T-helper 2 cell (primary cell): ENCODE measurements at places on chromosomes 3 and 15.

DNA sequence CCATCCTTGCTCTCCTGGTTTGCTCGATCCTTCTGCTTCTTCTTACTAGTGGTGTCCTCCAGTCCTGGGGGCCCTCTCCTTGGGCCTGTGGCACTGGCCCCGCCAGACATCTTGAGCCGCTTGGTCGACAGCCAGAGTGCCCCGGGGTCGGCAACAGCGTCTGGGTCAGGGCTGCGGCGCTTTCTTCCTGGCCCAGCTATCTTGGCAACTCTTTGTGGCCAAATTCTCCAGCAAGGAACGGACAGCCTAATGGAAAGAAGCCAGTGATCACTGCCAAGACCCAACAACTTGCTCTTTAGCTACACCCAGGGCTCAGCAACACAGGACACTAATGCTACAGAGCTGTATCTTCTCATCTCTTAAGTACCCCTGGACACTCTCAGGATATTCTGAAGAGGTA is 1.6 kb downstream of the USP19 start:
- DNase-seq = no peak

GRCh38 chr3:130582457-130583153 is 65.6 kb downstream of the COL6A6 start:
- DNase-seq = no peak

DNA sequence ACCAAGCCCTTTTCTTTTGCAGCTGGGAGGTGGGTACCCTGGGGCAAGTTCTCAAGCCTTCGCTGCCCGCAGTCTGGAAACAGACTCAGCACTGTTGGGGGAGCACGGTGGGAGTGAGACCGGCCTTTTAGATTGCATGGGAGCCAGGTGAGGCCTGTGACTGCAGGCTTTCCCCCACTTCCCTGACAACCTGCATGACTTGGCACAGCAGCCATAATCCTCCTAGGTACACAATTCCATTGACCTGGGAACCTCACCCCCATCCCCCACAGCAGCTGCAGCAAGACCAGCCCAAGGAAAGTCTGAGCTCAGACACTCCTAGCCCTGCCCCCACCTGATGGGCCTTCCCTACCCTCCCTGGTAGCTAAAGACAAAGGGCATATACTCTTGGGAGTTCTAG is 52.2 kb upstream of the CCDC80 start:
- DNase-seq = no peak

- DNase-seq = no peak
These were observed 151.4 kb downstream of the RPLP1 start for GRCh38 chr15:69604072-69604411.

- no peak for DNase-seq
These were observed 13.9 kb downstream of the FILIP1L start for GRCh38 chr3:100100425-100100824.

DNA sequence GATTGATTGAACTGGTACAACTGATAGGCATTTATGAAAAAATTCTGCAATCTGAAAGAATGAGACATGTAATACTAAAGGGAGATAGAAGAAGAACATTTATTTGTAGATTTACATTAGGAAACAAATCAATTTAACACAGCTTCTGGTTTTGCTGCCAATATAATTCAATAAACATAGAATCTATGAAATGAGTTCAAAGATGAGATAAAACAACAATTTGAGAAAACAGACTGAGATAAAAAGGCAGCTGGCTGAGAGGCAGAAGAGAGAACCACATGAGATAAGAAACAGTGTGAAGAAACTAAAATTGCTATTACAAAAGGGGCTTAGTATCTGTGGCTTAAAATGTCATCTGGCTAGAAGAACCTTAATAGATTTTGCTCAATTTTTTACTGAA is 176.6 kb downstream of the PYDC2 start:
- no peak for DNase-seq

- DNase-seq = no peak
These were observed 162.8 kb upstream of the RARB start for GRCh38 chr3:25265284-25265683.

GRCh38 chr3:17518189-17519059 is 224.0 kb downstream of the TBC1D5 start:
- DNase-seq = no peak

DNA sequence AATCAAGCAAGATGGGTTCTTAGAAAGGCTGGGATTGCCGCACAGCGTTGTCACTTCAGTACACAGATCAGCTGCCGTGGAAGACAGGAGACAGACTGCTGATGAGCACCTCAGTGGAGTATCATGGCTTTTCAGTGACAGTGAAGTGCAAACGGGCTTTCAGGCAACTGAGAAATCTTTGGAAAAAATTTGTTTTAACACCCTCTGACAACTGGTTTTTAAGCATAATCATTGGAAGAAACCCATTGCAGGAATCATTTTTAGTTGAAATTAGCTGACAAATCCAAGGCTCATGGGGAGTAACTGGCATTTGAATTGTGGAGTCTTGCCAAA is 418.8 kb downstream of the OTOL1 start:
- no peak for DNase-seq

DNA sequence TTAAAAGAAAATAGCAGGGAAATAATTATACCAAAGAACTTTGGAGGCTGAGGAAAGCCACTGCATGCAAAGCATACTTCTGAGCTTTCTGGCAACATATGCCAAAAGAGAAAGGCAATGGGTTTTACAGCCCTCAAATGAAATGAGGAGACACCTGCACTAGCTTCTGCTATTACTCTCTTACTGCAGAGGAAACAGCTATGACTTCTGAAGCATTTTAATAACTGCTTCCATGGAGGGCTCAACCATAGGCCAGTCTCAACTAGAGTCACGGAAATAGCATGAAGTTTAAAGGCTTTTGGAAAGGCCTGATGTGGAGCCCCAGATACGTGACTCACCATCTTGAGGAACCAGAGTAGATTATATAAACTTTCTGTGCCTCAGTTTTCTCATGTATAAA is 114.8 kb downstream of the OXNAD1 start:
- DNase-seq = no peak

GRCh38 chr3:133124511-133124910 is 86.3 kb downstream of the TMEM108 start:
- no peak for DNase-seq

GRCh38 chr3:183427876-183428446 is 458 bp downstream of the MCF2L2 start:
- peak; percentile 17 for DNase-seq

- DNase-seq = no peak
These were observed 99.8 kb downstream of the MYH15 start for GRCh38 chr3:108410531-108410984.

DNA sequence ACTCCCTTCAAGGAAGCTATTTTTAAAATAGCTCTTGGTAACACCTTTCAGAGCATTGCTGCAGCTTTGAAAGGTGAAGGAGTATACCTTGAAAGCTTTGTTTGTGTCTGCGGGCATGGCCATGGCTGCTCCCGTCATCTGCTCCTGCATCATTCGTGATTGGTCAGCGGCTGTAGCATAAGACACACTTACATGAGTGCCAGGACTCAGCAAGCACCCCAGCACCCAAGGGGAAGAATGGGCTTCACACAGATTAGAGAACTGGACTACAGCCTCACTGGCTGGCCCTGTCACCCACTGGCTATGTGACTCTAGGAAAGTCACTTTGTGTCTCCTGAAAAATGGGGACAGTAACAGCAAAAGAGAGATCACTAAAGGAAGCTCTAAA is 17.0 kb downstream of the EMC3 start:
- DNase-seq = no peak

DNA sequence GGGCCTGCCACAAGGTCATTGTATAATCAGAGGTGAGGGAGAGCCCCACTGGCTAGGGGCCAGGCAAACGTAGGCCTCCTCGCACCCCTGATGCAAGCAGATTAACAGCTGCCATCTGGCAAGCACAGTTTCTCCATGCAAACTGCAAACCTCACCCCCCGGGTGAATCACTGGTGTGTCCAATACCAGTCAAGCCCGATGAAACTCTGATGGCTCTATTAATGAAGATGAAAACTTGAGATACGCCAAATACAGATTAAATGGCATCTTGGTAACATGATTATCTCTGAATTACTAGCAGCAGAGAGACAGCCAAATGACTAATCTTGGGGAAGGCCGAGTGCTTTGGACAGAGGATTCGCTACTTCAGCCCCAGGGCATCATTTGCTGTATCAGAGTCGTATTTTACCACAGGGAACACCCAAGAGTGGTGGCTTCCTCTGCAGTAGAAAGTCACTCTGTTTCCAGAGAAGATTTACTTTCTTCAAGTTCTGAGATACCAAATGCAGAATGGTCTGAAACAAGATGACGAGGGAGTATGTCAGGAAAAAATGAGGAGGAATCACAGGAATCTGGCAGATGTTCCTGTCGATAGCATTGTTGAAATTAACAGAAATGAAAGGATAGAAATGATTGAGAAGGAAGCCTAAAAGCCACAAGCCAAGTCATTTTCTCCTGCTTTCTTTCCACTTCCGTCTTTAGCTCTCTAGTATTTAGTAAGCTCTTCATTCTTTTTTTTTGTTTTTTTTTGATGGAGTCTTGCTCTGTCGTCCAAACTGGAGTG is 96.2 kb upstream of the NR2F2 start:
- no peak for DNase-seq

- no peak for DNase-seq
These were observed 269.2 kb upstream of the CNTN3 start for GRCh38 chr3:74883690-74884089.

DNA sequence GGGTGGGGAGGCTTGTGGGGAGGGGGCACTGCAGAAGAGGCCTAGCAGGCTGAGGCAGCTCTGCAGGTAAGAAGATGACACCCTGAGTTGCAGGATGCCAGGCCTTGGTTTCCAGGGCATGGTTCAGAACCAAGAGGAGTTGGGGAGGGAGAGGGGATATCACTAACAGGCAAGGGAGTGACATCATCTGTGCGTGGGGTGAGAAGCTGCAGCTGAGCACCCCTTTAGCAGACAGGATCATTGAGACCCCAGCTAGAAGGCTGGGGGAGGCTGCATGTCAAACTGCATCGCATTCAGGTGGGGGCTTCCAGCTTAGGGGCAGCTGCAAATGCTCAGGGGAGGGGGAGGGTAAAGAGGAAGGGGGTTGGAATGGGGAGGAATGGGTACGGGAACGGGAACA is 23.0 kb downstream of the CACNA2D2 start:
- DNase-seq = no peak

DNA sequence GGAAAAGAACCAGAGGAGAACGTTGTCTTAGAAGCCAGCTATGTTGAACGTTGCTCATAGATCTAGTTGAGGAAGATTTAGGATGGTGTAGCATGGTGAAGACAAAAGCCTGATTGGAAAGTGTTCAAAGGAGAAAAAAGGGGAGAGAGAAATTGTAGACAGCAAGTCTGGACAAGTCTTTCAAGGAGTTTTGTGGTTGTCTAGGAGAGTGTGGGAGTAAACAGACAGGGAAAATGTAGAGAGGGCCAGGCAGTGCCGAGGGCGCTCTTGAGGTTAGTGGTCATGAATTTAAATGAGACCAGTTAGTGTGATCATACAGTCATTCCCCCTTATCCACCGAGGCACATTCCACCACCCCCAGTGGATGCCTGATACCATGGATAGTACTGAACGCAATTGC is 167.5 kb upstream of the IL12A start:
- DNase-seq = no peak

DNA sequence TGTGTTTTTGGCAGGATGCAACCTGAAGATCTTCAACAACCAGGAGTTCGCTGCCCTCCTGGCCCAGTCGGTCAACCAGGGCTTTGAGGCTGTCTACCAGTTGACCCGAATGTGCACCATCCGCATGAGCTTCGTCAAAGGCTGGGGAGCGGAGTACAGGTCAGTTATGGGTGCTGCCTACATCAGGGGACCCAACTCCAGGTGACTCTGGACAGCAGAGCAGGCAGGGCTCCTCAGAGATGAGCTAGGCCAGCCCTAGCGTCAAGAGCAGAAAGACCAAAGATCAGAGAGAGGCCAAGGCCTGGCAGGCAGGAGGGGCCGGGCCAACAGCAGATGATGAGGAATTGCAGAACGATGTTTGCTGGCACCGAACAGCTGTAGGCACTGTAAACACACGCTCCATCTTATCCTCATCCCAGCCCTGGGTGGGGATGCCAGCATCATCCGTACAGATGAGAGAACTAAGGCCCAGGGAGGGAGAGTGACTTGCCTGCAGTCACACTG is 67.1 kb downstream of the AAGAB start:
- DNase-seq = no peak

DNA sequence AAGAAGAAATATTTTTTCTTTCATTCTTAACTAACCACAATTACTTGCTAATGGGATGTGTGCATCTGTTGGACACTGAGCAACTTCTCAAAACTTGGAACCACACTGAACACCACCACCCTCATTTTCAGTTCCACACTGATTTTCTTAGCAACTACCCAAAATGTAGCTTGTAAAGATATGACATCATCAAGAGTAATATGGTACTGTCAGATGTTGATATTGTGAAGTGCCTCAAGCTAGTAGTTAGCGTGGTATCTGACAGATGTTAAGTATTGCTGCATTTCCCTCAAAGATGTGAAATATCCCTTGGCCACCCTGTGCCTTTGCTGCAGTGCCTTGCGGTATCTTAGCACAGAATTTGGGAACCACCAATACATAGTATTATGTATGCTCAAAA is 9.3 kb downstream of the RFTN1 start:
- DNase-seq = peak; percentile 24

DNA sequence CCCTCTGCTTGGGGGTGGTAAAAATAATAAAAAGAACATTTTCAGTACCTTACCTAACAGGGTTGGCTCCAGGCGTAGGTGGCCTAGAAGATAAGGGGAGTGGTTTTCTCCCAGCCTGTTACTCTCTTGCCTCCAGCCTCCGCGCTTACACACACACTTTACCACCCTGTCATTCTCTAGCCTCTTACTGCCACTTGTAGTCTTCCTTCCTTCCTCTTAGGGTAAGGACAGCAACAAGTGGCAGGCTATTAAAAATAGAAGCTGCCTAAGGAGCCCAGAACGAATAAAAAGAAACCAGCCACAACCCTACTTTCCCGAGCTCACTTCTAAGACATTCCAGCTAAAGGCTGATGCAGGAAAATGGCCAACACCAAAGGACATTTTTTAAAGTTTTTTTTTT is 9.6 kb upstream of the LIPH start:
- no peak for DNase-seq

DNA sequence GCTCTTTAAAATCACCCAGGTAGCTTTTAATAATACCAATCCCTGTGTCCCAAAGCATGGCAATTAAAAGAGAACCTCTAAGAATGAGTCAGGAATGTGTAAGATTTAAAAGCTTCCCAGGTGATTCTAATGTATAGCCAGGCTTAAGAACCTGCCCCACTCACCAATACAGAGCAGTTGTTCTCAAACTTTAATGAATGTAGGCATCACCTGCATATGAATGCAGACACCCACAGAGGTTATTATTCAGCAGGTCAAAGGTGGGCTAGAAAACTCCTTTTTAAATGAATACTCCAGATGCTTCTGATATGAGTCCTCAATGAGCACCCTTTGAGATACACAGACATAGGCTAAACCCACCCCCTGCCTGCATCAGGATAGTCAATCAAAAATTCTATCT is 298.1 kb upstream of the KCNMB2 start:
- DNase-seq = no peak

DNA sequence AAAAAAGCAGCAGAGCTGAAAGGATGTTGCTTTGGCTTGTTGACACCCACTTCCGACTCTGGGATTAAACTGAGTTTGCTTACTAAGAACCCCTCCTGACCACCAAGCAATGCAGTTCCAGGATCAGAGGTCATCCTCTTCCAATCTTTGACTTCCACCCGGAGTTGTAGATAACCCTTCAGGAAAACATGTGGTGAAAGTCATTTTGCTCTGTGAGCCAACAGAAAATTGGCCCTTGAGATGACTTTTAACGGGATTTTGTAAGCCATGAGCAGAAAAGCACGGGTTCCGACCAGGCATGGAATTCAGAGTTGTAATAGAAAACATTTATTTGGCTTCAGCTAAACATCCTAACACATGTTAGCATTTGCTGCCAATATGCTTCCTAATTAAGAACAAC is 171.6 kb upstream of the NR2F2 start:
- DNase-seq = no peak

GRCh38 chr3:187352581-187353575 is 15.3 kb upstream of the RTP4 start:
- DNase-seq = no peak
